Mammary epithelial cell (primary cell): ENCODE measurements at places on chromosomes 6 and 20. TPM values are rescaled to one million over a fixed set of nuclear protein-coding genes. Genes with fewer than 3 reads are reported as not detected.

- DNase-seq, result peak; percentile 59
These were observed 59.7 kb downstream of the SYNJ2 start for GRCh38 chr6:158041370-158041769.

DNA sequence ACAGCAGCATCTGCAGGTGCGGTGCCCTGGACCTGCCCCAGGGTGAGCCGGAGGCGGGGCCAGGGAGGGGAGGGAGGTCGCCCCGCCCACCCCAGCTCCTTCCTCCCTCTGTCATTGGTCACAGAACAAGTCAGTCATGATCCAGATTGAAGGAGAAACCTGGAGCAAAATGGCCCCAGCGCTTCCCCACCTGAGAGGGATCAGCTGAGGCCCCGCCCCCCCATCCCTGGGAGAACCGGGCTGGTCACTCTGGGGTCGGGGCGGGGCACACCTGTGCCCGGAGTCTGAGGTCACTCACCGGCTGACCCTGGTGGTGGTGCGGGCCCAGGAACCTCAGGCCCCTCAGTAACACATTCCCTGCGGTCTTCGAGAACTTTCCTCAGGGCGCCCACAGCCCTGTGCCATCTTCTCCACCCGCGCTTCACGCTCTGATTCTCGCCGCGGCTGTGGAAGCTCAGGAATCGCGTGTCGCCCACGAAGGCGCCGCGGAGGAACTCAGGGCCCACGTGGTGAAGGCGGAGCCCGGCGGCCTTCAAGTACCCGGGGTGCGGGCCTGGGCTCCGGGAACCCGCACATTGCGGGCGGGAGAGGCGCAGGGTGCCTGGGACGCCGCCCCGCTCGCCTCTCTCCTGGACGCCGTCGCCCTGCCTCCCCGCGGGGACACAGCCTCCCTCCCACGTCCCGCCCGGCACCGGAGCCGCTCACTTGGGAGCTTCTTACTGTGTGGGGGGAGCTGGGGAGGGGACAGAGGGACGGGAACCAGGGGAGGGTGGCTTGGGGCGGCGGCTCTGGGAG, 36.4 kb upstream of the HLA-C start:
- peak; percentile 24 for DNase-seq

The JAG1 gene
- 54.7 TPM for polyA plus RNA-seq

DNA sequence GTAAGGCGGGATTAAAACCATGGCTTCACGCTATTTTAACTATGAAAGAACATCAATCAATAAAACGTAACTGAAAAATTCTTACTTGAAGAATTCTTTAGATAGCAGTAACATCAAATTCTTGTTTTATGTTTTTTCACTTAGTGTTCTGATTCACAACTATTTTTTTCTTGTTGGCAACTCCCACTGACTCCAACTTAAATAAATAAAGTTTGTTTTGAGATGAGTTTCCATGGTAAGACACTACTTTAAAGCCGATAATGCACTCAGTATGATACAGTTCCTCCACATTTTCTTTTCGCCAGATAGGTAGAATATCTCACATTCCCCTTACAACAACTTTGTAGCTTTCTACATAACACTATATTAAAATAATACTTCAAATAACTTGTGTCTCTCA, 33.1 kb upstream of the CNKSR3 start:
- DNase-seq, result no peak

GRCh38 chr20:61601853-61602252, 349.8 kb downstream of the CDH4 start:
- DNase-seq, result no peak

GRCh38 chr20:36720510-36720909, 25.4 kb downstream of the NDRG3 start:
- DNase-seq, result no peak

DNA sequence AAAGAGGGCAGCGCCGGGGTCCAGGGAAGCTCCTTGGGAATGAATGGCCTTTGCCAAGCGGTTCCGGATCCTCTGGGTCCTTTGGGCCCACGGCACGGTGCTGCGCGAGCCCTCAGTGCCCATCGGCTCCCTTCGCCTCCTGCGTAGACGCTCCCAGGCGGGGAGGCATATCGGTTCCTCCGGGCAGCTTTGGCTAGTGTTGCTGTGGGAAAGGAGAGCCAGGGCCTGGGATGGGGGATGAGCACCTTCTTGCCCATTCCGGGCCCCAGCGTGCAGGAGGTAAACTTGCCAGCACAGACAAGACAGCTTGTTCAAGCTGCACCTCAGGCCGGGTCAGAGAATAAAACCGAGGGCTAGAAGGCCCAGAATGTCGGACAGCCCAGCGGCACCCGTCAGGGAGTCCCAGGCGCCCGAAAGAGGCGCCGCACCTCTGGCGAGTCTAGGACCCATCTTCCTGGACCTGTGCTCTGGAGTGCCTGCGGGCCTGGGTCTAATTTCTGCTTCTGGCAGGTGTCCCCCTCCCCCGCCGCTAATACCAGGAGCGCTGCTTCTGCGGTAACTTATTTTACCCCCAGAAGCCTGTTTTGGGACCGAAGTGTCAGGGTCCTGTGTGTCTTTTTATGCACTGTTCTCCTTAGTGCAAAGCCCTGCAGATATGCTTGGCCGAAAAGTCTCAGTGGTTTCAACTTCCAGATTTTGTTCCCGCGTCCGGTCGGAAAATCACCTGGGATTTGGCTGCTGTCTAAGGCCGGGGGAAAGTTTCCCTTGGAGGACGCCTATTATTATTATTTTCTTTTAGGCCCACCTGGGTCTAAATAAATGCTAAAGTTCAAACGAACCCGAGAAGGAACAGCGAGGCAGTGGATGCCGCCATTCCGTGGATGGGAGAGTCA, 1.7 kb upstream of the TFAP2C start:
- DNase-seq, result no peak

- DNase-seq, result no peak
These were observed 18.1 kb upstream of the ILRUN start for GRCh38 chr6:34714663-34715062.

- no peak for DNase-seq
These were observed 93.7 kb upstream of the ATXN1 start for GRCh38 chr6:16854986-16855385.

DNA sequence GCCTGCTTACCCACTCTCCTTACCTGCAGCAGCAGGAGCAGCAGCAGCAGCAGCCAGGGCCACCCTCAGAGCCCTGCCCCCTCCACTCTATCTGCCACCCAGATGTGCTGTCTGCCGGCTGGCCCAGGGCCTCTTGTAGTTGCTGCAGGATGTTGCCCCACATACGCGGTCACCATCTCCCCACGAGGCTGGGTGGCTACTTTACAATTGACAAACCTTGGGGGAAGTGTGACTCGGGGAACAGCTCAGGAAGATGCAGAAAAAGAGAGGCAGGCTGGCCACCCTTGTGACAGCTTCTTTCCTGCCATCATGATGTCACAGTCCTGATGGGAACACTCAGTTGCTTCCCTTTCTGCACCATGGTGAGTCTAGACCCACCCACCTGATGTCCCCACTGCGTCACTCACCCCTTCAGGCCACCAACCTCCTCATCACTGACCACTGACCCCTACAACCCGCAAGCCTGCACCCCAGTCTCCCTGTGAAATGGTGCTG, 14.5 kb downstream of the TREM1 start:
- no peak for DNase-seq

DNA sequence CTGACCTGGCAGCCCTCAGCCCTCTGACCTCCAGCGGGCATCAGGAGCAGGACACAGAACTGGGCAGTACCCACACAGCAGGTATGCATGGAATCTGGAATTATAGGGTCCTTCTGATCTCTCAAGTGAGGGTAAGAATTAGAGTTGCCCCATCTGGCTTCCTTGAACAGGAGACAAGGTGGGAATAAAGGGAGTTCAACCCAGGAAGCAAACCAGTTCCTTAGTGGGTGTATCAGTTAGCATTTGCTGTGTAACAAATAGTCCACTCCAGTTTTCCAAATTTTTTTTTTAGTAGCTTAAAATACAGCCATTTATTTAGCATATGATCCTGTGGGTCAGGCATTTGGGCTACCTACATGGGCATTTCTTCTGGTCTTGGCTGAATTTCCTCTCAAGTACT, 15.7 kb downstream of the MAVS start:
- no peak for DNase-seq

DNA sequence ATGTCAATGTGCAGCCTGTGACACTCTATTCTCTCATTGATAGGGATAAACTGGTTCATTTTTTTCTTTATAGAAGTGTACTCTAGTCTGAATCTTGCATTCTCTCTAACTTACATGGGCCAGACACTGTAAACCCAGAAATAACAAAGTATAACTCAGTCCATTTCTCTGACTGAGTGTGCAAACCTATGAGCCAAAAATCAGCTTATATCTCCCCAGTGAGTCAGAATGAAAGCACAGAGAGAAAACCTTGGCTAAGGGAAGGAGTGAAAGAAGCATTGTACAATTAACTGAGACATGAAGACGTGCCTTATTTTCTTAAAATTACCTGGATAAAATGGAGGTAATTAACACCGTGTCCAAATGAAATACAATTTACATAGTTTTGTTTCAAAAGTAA, 436.9 kb upstream of the IMPG1 start:
- DNase-seq, result no peak

DNA sequence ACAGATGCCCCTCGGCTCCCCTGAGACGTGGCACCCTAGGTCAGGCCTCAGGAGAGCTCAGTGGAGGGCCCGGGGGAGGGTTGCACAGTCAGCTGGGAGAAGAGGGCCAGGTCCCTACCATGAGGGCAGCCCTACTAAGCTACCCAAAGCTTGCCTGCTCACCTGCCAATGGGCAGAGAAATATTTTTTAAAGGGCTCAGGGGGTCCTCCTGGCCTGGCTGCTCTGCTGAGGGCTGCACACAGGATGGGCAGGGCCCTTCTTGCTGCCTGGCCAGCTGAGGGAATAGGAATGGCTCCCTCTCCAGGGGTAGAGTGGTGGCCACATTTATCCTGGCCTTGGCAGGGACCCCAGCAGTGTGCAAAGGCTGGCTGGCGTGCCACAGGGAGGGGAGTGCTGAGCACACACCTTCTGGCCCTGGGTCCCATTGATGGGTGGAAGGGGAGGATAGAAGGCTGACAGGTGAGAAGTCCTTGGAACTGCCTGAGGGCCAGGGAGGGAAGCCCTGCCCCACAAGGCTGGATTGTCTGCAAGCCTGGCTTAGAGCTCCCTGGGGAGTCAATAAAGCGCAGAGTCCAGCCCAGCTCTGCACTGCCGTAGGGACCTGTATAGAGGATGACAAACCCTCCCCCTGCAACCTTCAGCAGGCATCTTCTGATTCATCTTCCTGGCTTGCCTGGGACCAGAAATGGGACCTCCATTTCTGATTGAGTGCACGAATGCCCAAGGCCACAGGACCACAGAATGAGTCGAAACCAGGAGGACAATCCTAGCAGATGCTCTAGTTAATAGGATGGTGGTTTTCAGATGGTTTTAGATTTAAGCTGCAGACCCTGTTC, 62.1 kb downstream of the NOL4L start:
- no peak for DNase-seq

- no peak for DNase-seq
These were observed 177.0 kb downstream of the FOXC1 start for GRCh38 chr6:1786455-1787453.

DNA sequence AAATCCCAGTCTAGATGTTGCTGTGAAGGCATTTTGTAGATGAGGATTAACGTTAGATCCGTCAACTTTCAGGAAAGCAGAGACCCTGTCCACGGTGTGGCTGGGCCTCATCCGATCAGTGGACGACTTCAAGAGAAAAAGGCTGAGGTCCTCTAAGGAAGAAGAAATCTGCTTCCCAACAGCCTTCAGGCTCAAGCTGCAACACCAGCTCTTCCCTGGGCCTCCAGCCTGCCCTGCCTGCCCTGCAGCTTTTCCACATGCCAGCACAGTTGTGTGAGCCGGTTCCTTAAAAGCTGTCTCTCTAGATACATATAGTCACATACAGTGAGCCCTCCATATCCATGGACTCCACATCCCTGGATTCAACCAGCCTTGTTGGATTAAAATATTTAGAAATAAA, 14.1 kb upstream of the PDE10A start:
- no peak for DNase-seq

GRCh38 chr6:116255246-116255800, 1.4 kb upstream of the TSPYL4 start:
- no peak for DNase-seq

GRCh38 chr6:3372184-3372846, 84.5 kb downstream of the SLC22A23 start:
- no peak for DNase-seq

DNA sequence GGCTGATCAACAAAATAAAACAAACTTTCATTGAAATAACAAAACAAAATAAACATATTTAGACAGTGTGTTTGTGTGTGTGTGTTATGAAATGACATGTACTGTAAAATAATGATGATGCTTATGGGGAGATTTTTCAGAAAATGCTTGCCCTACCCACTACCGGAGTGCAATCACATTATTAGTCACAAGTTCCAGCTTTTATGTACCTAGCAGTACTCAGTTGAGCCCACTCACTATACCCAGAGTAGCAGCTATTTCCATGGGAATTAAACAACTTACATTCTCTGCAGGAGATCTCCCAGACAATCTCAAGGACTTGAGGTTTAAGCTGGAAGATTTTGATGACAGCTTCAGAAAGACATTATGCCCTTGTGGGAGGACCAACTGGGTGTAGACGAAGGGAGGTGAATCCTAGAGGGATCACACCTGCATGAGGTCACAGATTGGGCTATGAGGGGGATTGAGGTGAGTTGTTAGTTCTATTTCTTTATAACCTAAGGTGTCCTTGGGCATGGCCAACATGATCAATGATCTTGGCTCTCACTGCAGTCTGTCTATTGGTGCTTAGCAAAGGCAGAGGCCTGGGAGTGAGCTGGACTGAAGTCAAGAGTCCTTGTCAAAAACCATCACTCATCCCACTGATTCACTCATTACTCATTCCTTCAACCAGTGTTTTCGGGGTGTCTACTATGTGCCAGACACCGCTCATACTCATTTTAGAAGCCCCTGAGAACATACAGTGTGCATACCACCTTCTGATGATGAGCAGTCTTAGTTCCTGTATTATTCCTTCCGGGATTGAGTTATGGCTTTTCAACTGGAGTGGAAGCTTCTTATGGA, 6.7 kb upstream of the CLIC5 start:
- DNase-seq, result no peak

- DNase-seq, result no peak
These were observed 1.6 kb upstream of the DSN1 start for GRCh38 chr20:36775196-36775595.

DNA sequence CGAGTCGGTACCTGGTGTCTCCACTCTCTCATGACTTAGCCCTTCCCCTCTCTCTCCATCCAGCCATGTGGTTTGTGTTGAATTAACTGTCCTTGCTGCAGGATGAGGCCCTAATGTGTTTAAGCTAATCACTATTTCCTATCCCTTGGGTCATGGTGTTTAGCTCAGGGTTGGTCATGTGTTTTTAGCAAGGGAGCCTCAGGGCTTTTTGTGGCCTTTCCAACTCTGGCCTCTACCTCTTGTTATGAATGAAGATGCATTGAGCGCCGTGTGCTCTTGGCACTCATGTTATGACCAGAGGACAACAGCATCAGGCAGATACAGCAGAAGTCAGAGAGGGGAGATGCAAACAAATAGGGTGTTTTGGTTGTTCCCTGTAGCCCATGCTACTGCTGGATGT, 674.2 kb upstream of the FLRT3 start:
- no peak for DNase-seq

DNA sequence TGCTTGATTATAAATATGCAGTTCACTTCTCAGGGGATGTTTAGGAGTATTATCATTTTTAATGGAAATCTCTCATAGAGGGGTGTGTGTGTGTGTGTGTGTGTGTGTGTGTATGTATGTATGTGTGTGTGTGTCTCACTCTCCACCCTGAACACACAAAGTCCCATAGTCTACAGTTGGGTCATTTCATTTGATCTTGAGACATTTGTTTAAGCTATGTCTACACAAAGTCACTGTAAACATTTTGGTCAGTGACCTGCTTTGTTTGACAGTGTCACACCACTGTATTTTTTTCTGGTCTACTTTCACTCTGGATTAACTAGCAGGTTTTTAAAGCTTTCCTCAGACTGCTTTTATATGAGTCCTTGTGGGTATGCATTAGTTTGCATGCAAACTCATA, 215.2 kb downstream of the GRIK2 start:
- no peak for DNase-seq

The PLCB1 gene
- polyA plus RNA-seq, result 2.1 TPM
